Left lung (tissue), 14 donors: ENCODE measurements at places on chromosomes 4 and X. TPM values are rescaled to one million over a fixed set of nuclear protein-coding genes. Genes with fewer than 3 reads are reported as not detected.
A peak's percentile ranks its signal among the peaks of the same experiment; 100 is the strongest.

- DNase-seq: no peak
Measured at GRCh38 chr4:40307627-40308497, 27.3 kb upstream of the CHRNA9 start.

GRCh38 chr4:172543249-172543648 lies 625.4 kb upstream of the GALNT7 start:
- DNase-seq: no peak

- DNase-seq: no peak
Measured at GRCh38 chr4:123821861-123822260, 425.3 kb downstream of the SPRY1 start.

DNA sequence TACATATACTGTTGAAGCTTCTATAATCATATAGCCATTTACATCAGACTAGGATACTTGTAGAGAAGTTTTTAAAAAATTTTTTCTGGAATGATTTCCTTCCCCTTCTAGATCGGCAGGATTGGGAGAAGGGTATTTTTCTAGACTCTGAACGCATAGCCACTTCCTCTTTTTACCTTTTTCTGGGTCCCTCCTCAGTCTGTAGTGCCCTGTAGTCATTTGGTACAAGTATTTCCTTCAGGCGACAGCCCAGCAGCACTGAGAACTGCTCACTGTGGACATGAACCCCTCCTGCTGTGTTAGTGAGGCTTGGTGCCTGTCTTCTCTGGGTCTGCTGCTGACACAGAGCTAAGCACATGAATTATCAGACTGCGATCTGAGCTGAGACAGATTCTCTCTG lies 255.4 kb downstream of the ARHGAP10 start:
- no peak for DNase-seq

DNA sequence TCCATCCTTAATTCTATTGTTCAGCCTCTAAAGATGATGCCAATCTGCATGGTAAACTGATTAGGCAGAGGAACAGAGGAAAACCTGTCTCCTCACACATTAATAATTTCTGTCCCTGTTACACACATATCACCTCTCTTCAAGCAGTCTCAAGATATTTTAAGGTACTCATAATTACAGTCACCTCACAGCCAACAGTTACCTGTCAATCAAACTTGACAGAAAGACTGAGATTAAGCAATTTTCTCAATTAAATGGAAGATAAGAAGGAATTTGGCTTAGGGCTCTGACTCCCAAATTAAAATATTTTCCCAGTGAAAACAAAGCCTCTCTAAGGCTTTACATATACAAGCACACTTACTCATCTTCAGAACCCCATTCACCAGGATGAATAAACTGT lies 85.2 kb downstream of the MAPK10 start:
- no peak for DNase-seq

DNA sequence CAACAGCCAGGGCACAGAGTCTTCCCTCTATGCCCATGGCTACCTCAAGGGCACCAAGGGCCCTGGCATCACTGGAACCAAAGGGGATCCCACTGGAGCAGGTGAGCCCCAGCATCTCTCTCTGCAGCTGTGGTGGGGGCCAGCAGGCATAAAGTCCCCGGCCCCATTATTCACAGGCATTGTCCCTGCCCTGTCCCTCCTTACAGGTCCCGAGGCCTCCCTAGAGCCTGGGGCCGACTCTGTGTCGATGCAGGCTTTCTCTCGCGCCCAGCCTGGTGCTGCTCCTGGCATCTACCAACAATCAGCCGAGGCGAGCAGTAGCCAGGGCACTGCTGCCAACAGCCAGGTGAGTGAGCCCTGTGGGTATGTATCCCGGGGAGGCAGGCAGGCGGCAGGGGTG lies 12.3 kb upstream of the UBA1 start:
- DNase-seq: no peak

GRCh38 chrX:118198577-118198976 lies 82.0 kb upstream of the KLHL13 start:
- DNase-seq: no peak

GRCh38 chrX:64427787-64428186 lies 32.5 kb upstream of the MTMR8 start:
- no peak for DNase-seq

DNA sequence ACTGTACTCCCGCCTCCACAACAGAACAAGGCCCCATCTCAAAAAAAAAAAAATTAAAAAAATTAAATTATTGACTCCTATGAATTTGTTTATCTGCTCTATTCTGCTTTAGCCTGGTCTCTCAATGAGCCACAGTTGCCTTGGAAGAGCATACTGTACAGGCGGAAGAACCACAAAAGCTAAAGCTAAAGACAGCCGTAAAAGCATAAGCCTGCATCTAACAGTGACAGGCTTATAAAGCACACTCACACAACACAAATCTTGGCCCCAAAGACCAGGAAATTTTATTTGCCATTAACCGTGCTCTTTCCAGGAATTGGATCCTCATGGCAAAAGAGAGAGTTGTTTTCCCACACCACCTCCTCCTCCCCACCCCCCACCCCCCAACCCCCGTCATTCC lies 53.5 kb upstream of the KLF3 start:
- DNase-seq: no peak

GRCh38 chr4:61740886-61741285 lies 540.8 kb downstream of the ADGRL3 start:
- DNase-seq: no peak

GRCh38 chr4:48851651-48852050 lies 20.8 kb downstream of the OCIAD1 start:
- DNase-seq: no peak

DNA sequence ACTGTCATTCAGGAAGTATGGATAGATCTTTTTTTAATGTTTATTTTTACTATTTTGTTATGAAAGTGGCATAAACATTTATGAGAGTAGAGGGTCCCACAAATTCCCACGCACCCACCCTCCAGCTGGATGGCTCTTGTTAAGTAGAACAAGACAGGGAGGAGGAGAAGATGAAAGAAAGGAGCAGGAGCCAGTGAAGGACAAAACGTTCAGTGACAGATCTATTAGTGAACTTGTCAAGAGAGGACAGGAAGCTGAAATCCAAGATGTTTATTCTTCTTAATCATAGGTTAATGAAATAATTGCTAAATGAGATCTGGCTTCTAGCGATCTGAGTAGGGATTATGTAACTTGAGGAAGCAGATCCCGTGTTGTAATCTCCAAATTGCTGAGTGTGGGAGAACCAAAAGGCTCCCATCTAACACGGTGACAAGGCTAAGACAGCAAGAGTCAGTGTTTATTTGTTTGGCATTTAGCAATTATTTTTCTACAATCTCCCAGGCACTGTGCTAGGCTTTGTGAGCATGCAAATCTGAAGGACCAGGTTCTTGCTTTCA lies 162.5 kb downstream of the SHROOM3 start:
- DNase-seq: no peak

- no peak for DNase-seq
Measured at GRCh38 chr4:168945291-168945690, 64.8 kb downstream of the CBR4 start.

- no peak for DNase-seq
Measured at GRCh38 chr4:133390198-133390855, 241.2 kb downstream of the PCDH10 start.

GRCh38 chrX:52271206-52271605 lies 86.5 kb downstream of the MAGED4 start:
- DNase-seq: no peak

DNA sequence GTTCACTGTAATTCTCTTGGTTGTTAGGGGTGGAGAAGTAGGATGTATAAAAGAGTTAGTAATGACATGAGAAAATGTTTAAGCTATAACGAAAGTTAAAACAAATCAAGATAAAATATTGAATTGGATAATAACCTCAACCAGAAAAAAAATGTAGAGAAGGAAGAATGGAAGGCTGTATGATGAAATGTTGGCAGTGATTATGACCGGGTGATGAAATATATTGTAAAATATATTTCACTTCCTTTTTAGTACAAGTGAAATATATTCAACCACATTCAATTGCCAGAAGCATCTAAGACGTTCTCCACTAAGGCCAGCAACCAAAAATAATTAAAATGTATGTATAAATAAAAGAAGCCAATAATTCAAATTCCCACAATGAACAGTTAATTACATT lies 309.3 kb upstream of the FGF13 start:
- no peak for DNase-seq

DNA sequence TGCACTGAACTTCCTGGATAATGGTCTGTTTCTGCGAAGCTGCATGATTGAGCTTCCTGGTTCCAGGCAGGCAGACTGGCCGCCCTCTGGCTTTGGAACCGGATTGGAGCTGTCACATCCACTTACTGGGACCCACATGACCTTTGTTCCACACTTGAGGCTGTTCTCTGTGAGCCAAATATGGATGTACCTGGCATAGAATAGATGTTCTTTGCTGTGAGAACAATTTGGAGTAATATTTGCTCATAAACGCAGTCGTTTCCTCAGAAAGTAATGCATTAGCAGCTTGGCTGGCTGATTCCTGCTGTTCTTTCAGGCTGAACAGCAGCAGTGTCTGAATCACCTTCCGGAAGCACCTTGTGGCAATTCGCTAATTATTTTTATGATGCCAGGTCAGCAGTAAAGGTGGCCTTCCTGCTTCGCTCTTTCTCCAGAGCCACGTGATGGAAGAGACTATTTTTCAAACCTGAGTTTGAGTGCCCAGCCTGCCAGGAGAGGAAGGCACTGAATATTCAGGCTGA lies 78.1 kb upstream of the BOD1L1 start:
- DNase-seq: no peak

DNA sequence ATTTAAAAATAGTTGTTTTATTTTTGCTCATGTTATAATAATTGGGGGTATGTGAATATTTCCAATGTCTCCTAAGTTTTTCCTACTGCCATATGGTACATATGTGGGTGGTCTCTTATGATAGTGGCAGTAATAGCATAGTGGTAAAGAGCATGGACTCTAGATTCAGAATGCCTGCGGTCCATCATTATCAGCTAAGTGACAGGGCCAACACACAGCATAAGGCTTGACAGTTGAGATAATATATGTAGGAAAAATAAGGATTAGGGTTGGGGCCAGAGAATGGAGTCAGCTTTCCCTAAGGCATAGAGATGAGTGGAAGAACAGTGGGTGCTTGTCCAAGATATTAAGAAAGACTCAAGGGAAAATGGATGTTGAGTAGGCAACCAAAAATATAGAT lies 2707.5 kb downstream of the PCDH7 start:
- no peak for DNase-seq

DNA sequence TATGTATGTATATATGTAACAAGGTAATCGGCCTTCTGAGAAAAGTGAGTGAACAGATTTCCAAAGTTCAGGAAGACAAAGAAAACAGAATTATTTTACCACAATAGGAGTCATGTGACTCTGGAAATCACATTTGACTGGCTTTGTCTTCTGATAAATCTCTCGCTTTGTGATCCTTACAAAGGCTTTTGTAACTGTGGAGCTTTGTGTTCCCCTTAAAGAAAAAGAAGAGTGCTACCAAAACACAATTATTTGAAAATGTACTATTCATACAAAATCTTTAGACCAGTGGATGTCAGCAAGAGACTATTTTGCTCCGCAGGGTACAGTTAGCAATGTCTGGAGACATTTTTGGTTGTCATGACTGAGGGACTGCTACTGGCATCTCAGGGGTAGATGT lies 238.8 kb downstream of the LDB2 start:
- no peak for DNase-seq

DNA sequence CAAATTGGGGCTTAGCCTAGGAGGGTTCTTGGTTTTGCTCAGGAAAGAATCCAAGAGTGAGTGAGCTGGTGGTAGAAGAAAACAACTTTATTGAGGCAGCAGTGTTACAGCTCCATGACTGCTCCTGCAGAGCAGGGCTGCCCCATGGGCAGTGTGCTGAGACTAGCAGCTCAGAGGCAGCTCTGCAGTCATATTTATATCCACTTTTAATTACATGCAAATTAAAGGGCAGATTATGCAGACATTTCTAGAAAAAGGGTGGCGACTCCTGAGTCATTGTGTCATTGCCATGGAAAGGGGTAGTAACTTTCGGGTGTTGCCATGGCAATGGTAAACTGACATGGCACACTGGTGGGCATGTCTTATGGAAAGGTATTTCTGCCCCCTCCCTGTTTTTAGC lies 202.2 kb downstream of the CLCN4 start:
- no peak for DNase-seq

DNA sequence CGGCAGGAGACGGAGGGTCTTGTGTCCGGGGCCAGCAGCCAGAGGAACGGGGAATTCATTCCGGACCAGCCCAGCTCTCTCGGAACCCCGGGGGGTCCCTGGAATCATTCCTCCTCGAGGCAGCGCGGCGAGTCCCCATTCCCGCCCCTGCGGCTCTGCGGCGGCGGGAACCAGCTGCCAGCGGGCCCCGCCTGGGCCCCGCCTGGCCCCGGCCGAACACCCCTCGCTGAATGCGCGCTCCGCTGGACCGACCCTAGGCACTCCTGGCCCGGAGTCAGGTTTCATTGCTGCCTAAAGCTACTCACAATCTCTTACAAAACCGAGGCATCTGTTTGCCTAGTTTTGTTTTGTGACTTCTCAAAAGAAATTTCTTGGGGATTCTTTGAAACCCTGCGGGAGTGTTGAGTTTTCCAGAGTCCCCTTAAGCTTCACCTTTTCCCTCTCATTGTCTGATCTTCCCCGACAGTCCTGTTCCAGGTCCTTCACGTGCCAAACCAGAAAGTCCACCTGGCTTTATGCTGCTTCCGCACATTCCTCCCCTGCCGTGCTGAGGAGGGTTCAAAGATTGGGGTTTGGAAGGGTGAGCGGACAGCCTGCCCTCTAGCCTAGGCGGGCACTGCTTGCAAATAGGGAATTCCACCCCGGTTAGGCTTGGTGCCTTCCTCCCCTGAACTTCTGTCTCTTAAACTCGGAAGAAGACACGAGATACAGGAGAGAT lies 789 bp downstream of the ARHGAP10 start:
- DNase-seq: peak; percentile 82

- no peak for DNase-seq
Measured at GRCh38 chr4:106355193-106355592, 13.4 kb downstream of the GIMD1 start.

- no peak for DNase-seq
Measured at GRCh38 chr4:183105092-183105491, 6.0 kb downstream of the WWC2 start.

DNA sequence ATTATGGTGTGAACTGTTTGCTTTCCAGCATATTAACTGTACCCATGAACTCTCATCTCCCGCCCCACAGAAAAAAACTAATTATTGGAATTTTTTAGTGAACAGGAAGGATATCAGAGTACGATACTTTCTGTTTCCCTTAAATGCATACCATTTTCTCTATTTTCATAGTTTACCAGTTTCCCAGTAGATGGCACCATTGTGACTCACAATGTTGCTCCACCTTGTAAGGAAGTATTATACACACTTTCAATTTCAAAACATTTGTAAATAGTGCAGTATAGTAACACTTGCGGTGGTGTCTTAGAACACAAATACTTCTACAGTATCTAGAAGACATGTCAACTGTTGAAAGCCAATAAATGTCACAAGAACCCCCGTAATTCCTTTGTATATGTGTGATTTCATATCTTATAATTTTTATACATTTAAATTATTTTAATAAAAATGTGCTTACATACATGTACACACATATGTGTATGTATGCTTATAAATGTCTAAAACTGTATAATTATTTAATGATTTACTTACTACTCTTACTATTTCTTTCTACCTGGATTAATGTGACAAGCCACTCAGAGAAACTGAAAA lies 167.3 kb downstream of the SLIT2 start:
- DNase-seq: no peak

GRCh38 chrX:1248331-1249061 lies 20.1 kb upstream of the CSF2RA start:
- peak; percentile 76 for DNase-seq

Gene ZMAT1
- 30.8 TPM for polyA plus RNA-seq

Gene ACSL1
- polyA plus RNA-seq: 18.5 TPM

Gene HDAC6
- polyA plus RNA-seq: 173 TPM

Gene UNC5C
- polyA plus RNA-seq: 35.4 TPM

Gene UGT2A1
- not detected for polyA plus RNA-seq

Gene OPRPN
- not detected for polyA plus RNA-seq

Gene ERVMER34-1
- polyA plus RNA-seq: 2.8 TPM

Gene HTATSF1
- polyA plus RNA-seq: 102 TPM

Gene YY2
- polyA plus RNA-seq: 3.3 TPM

Gene TNIP3
- polyA plus RNA-seq: 1.0 TPM
